CD8-positive, alpha-beta memory T cell (primary cell): ENCODE measurements at places on chromosomes 7 and 10.

DNA sequence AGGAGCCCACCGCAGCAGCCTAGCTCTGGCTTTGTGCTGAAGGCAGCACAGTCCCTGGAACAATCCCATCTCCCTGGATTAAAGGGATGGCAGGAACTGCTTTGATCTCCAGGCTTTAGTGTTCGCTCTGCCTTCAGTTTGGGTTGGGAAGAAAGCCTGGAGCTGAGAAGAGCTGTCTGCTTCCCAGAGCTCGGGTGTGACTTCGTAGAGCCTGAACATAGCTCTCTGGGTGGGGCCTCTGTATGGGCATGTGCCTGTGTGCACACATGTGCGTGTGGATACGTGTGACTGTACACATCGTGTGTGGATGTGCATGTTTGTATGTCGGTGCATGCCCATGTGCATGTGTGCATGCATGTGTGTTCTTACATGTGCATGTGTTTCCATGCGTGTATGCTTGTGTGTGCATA is 8.7 kb downstream of the ADCY1 start:
- no peak for DNase-seq

GRCh38 chr10:51808187-51808586 is 108.8 kb upstream of the CSTF2T start:
- DNase-seq: no peak

GRCh38 chr7:68748934-68749900 is 849.1 kb upstream of the AUTS2 start:
- no peak for DNase-seq

- no peak for DNase-seq
Observed at GRCh38 chr10:133109711-133110110, 22.0 kb downstream of the ADGRA1 start.

DNA sequence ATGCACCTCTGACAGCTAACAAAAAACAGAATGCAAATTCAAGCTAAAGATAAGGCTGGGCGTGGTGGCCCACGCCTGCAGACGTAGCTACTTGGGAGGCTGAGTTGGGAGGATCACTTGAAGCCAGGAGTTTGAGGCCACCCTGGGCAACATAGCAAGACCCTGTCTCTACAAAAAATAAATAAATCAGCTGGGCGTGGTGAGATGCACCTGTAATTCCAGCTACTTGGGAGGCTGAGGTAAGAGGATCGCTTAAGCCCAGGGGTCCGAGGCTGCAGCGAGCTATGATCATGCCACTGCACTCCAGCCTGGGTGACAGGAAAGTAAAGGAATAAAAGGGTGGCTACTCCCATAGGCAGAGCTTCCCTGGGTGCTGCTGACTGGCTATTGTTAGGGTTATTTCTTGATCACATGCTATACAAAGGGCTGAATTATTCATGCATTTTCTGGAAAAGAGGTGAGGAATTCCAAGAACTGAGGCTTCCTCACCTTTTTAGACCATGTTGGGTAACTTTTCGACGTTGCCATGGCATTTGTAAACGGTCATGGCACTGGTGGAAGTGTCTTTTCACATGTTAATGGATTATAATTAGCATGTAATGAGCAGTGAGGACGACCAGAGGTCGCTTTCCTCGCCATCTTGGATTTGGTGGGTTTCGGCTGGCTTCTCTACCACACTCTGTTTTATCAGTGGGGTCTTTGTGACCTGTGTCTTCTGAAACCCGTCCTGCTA is 6.9 kb upstream of the PSMG3 start:
- DNase-seq: no peak

- peak; percentile 74 for DNase-seq
Observed at GRCh38 chr10:71812016-71812912, 38.8 kb downstream of the PSAP start.

- DNase-seq: peak; percentile 71
Observed at GRCh38 chr10:109978481-109978880, 29.3 kb upstream of the ADD3 start.

GRCh38 chr10:1610986-1611770 is 126.1 kb downstream of the ADARB2 start:
- DNase-seq: no peak
